ENCODE measurements at places on chromosomes 7 and 10. TPM values are rescaled to one million over a fixed set of nuclear protein-coding genes. Genes with fewer than 3 reads are reported as not detected.
A peak's percentile ranks its signal among the peaks of the same experiment; 100 is the strongest.

The SPDYE6 gene
- not detected for total RNA-seq

The GATA3 gene
- 1.7 TPM for total RNA-seq

GRCh38 chr7:133428326-133428725 lies 175.4 kb downstream of the EXOC4 start:
- no peak overlapping the region for H3K27ac ChIP-seq
- H3K27me3 ChIP-seq: no peaks in the 10 kb centered on the region

- H3K4me1 ChIP-seq: peaks cover 65% of the 10 kb centered on the region
- peak overlapping the region; percentile 94 for H3K27ac ChIP-seq
- H3K4me3 ChIP-seq: no peak overlapping the region
- no peaks in the 10 kb centered on the region for H3K36me3 ChIP-seq
Measured at GRCh38 chr10:80498833-80499741, 38.6 kb upstream of the SH2D4B start.

DNA sequence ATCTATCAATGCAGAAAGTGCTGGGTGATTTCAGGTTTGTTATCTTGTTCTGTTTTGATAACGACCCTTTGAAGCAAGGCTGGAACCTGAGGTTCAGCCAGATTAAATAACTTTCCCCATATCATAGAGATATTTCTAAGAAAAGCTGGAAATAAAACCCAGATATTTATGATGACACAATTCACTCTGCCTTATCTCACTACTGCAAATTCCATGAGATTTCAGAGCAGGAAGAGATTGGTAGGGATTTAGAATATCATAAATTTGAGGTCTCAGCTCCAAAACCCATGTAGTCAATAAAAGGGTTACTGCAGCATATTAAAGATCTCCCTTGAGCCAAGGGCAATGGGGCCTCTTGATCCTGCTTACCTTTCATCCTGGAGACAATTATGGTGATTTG lies 692.5 kb upstream of the IGFBP3 start:
- H3K4me1 ChIP-seq: peaks cover 14% of the 10 kb centered on the region
- no peak overlapping the region for H3K27ac ChIP-seq
- no peaks in the 10 kb centered on the region for H3K36me3 ChIP-seq
- no peaks in the 10 kb centered on the region for H3K27me3 ChIP-seq
- no peak for DNase-seq

DNA sequence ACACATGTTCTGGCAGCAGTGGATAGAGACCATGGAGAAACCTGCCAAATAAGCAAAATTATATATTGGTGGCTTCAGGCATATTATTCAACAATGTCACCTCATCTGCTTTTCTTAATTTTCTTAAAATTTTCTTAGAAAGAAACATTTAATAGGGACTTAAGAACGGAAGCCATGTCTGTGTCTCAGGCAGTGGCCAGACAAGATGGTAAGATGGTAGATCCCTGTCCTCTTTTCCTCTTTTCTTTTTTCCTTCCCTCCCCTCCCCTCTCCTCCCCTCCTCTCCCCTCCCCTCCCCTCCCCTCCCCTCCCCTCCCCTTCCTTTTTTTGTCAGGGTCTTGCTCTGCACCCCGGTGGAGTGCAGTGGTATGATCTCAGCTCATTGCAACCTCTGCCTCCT lies 24.2 kb upstream of the ICA1 start:
- H3K4me1 ChIP-seq: no peaks in the 10 kb centered on the region
- H3K27ac ChIP-seq: no peak overlapping the region
- no peaks in the 10 kb centered on the region for H3K27me3 ChIP-seq
- no peak for DNase-seq
- H3K4me3 ChIP-seq: no peak overlapping the region

- peaks cover 52% of the 10 kb centered on the region for H3K4me1 ChIP-seq
- peaks cover 80% of the 10 kb centered on the region for H3K36me3 ChIP-seq
- peak overlapping the region; percentile 1 for H3K27ac ChIP-seq
Measured at GRCh38 chr10:44986179-44986578, 7.6 kb upstream of the DEPP1 start.

GRCh38 chr7:30028749-30029635 lies 780 bp downstream of the PLEKHA8 start:
- H3K4me3 ChIP-seq: peak overlapping the region; percentile 89
- peak; percentile 49 for DNase-seq
- peak overlapping the region; percentile 40 for H3K27ac ChIP-seq
- no peaks in the 10 kb centered on the region for H3K27me3 ChIP-seq
